ENCODE measurements at places on chromosomes 7 and 10.
A peak's percentile ranks its signal among the peaks of the same experiment; 100 is the strongest.

- no peak for DNase-seq
These were observed 92.9 kb downstream of the ZNF467 start for GRCh38 chr7:149680331-149681025.

- DNase-seq = no peak
These were observed 15.5 kb downstream of the ARHGAP12 start for GRCh38 chr10:31912898-31913850.

- DNase-seq = no peak
These were observed 23.7 kb upstream of the MRC1 start for GRCh38 chr10:17785276-17785930.

- peak; percentile 76 for DNase-seq
These were observed 48.1 kb upstream of the COMTD1 start for GRCh38 chr10:75283671-75284470.

DNA sequence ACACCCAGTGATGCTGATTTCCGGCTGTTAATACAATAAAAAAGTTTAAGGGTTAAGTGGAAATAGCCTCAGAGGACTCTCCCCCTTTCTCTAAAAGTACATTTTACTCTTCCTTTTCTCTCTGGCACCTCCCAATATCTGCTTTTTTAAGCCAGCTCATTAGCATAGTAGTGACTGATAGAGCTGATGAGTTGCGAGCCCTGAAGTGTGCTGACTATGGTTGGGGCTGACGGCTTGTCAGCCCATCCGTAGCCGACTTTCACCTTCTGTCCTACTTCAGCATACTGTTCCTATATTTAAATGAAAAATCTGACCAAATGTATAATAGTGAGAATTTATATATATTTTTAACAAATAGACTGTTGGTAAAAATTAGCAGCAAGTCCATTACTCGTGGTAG lies 80.0 kb downstream of the SHH start:
- no peak for DNase-seq

GRCh38 chr10:43153901-43154300 lies 15.7 kb downstream of the CSGALNACT2 start:
- no peak for DNase-seq

DNA sequence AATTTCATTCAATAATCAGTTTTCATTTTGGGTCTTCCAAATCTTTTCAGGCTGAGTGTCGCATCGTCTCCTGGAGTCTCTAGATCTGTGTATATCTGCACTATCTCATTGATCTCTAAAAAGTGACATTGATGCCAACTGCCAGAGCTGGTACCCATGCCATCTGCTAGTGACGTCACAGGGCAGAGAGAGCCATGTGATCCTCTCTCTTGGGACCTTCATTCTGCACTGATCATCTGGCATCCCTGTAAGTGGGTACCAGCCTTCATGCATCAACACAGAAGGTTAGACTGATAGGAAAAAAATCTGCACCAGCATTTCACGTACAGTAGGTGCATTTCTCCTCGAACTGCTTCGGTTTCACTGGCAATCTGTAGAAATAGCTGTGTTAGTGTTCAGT lies at the start of gene NEUROD6:
NEUROD6 (minus strand) TSS at position 124 of the 400 bp plus-strand sequence. CDS start 1,458 bp downstream, outside the sequence.
- no peak for DNase-seq

DNA sequence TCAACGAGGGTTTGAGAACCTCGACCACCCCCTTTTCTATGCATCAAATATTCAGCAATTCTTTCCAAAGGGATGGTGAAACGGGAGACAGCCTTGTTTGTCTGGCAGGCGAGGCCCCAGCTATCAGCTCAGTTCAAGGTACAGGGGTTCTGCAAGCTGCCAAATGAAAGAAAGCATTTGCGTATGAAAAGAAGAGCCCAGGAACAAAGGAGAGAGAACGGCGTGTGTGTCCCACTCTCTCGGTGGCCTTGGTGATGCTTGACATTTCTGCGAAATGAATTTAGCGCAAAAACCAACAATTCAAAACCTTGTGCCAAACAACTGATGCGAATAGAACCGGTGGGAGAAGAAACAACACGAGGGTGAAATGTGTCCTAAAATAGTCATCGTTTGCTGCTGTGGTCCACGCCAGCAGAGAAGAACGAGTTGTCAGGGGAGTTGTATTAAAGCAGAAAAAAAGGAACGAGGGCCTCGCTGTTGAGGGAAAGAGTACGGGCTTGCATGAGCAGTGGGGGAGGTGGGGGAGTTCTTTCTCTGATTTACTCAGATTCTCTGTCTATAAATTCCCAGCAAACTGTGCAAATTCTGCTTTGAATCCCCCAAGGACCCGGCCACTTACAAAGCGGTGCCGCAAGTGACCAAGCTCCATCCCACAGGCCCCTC lies 97.7 kb downstream of the TMEM130 start:
- no peak for DNase-seq

DNA sequence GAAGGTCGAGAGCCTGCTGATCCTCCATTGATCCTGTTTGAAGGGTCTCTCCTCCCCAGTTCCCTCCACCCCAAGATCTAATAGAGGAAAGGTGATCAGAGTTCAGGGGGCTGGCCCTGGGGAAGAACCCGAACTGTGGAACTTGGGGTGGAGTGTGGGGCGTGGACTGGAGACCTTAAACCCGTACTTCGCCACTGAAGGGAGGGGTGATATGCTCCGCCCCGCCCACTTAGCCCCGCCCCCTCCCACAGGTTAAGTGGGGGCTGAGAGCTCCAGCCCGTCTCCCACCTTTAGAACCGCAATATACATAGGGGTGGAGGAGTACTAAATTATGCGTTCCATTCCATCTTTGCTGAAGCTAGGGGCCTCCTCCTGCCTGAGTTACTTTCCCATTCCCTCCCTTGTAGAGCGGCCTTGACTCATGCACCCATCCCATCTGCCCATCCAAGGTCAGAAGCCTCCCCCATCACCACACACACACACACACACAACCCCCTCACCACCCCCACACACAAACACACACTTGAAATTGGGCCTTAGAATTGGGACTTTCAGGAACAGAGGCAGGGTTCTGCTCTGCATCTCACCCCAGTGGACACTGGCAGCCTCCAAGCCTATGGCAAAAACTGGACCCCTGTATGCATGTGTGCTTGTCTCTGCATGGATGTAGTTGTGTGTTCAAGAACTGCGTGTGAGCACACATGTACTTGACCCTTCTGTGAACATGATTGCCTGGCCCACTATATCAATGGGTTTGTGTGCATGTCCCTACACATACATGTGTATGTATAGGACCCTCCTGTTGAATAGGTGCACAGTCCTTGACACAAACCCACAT lies 991 bp downstream of the SEMA4G start:
- no peak for DNase-seq

DNA sequence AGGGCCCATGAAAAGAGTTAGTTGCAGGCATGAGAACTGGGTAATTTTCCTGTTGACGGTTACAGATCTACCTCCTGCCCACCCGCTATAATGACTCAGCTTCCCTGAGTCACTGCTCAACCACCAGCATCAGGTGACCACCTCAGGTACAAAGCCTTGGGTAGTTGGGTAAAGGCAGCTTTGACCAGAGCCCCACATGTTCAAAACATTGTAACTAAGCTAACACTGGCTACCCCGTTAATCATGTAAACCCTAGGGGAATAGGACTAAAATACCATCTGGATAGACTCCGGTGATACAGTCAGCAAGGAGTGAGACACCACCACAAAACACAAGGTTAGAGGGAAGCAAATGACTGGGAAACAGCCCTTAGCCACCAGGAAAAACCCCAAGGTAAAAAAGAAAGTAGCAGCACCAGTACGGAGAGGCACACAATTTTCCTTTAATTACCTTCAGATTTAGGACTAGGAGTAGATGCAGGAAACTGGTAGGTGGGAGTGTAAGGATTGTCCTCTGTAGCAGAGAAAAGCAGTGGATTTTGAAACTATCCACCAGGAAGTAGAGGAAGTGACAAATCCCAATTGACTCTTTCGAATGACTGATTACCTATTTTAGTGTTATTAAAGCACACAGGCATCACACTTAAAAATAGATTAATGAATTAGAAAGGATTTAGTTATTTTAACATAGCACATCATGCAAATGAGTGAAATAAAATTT lies 103.5 kb upstream of the PDLIM1 start:
- no peak for DNase-seq

- DNase-seq = no peak
These were observed 1.5 kb upstream of the RGS10 start for GRCh38 chr10:119543814-119544642.

GRCh38 chr7:144023171-144023827 lies 23.2 kb downstream of the OR6B1 start:
- DNase-seq = no peak

GRCh38 chr10:100021322-100021721 lies 11.6 kb upstream of the DNMBP start:
- DNase-seq = no peak

DNA sequence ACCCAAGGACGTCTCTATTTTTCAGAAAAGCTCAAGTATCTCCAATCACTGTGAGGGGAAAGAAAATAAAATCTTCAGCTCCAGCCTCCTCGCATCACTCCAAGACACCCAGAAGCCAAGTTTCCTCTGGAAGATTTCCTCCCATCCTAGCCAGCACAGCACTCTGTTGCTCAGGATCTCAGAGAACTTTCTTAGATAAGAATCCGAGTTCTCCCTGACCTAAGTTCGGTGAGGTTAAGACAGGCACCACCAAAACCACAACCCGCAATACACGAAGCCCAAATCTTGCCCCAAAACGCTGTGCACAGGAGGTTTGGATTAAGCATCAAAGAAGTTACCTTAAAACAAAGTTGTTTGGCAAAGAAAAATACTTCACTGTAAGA lies 4.2 kb downstream of the FAM53B start:
- no peak for DNase-seq

GRCh38 chr7:98368716-98369115 lies 32.2 kb downstream of the BAIAP2L1 start:
- DNase-seq = no peak

GRCh38 chr10:91880310-91880709 lies 29.0 kb downstream of the FGFBP3 start:
- no peak for DNase-seq

GRCh38 chr7:9958486-9958885 lies 1015.2 kb upstream of the PHF14 start:
- peak; percentile 26 for DNase-seq

- no peak for DNase-seq
These were observed 86.3 kb downstream of the PRKCQ start for GRCh38 chr10:6493521-6494441.

DNA sequence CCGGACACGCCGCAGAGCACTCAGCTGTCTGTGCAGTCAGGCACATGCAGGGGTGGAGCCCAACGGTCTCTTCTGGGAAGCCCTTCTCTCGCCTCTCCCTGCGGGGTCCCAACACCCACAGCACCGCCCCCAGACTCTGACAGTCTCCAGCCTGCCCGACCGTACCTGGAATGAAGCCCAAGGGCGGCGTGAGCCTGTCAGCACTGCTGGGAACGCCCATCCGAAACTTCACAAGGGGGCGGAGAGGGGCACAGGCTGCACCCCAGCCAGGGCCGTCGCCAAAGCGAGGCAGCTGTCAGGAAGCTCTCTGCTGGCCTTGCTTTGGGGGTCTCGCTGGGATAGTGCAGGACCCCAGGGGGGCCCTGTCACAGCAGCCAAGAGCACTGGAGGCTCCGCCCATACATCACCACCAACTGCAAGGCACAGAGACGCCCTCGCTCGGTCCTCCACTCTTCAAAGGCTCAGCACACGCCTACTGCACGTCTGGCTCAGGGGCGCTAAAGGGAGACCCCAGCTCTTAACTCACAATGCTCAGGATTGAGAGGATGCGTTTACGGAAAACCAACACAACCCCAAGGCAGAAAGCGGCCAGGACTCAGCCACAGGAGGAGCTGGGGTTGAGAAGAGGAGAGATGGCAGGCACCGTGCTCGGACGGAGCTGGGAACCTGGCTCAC lies 30.9 kb downstream of the MAD1L1 start:
- no peak for DNase-seq

DNA sequence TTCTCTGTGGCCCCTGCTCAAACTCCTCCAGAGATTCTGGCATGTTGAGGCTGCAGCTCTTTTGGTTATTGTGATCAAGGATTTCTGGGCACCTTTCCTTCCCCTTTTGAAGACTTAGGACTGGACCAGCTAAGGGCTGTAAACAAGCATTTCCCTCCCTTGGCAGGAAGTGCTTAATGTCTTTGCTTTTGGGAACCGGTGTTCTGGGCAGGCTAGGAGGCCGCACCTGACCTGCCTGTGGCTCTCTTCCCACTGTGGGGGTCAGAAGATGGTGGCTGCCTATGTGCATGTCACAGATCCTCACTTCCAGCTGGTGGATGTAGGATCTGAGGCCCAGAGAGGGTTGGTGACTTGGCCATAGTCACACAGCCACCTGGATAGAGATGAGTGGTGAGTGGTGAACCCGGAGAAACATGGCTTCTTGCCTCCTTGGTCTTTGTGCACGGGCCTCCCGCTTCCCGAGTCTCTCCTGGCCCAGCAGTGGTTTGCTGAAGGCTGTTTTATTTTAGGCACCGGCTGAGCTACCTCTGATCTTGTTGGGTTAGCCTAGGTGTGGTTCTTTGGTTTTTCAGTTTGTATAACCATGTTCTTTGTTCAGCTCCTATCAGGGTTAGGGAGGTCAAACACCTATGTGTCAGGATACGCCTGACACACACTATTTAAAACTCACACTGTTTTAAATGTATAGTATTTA lies 82.0 kb downstream of the GRK5 start:
- no peak for DNase-seq

DNA sequence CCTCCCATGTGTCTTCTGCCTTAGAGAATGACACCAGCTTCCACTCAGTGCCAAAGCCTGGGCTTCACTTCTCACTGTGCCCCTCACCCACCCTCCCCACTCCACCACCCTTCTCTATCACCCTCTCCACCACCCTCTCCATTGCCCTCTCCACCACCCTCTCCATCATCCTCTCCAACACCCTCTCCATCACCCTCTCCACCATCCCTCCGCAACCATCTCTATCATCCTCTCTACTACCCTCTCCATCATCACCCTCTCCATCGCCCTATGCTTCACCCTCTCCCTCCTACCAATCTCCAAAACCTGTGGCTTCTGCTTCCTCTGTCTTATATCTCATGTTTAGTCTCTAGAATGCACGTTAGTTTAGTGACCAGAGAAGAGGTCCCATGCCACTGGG lies 91.0 kb upstream of the TMEM72 start:
- DNase-seq = no peak

DNA sequence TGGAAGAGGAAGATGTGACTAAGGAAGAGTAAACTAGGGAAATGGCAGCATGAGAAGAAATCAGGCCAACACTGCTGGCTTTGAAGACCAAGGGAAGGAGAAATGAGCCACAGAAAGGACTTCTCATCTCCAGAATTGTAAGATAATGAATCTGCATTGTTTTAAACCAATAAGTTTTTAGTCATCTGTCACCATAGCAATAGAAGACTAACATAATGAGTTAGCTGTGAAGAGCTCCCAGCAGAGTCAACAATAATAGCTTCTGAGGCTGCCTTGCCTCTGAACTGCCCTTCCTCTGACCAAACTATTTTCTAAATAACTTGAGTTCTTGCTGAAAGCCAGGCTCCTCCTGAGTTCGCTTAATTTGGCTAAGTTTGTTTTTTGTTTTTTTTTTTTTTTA lies 103.6 kb downstream of the CACNA2D1 start:
- no peak for DNase-seq

GRCh38 chr10:72276421-72277339 lies 3.0 kb downstream of the DDIT4 start:
- peak; percentile 26 for DNase-seq

- DNase-seq = peak; percentile 58
These were observed 26.5 kb downstream of the ASNS start for GRCh38 chr7:97845622-97846203.

Measured in NCI-H2081 (cell line).